ENCODE measurements at places on chromosomes 5 and 9.

DNA sequence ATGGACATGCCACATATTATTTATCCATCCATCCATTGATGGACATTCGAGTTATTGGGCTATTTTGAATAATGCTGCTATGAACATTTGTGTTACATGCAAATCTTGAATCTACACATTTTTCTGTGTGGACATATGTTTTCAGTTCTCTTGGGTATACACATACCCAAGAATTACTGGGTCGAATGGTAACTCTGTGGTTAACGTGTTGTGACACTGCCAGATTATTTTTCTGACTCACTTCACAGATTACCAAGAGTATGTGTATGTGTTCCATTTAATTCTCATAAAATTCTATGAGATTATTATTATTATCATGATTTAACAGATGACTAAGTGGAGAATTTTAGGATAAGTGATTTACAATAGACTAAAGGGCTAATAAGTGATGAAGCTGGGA is 26.7 kb downstream of the CYFIP2 start:
- DNase-seq: no peak

DNA sequence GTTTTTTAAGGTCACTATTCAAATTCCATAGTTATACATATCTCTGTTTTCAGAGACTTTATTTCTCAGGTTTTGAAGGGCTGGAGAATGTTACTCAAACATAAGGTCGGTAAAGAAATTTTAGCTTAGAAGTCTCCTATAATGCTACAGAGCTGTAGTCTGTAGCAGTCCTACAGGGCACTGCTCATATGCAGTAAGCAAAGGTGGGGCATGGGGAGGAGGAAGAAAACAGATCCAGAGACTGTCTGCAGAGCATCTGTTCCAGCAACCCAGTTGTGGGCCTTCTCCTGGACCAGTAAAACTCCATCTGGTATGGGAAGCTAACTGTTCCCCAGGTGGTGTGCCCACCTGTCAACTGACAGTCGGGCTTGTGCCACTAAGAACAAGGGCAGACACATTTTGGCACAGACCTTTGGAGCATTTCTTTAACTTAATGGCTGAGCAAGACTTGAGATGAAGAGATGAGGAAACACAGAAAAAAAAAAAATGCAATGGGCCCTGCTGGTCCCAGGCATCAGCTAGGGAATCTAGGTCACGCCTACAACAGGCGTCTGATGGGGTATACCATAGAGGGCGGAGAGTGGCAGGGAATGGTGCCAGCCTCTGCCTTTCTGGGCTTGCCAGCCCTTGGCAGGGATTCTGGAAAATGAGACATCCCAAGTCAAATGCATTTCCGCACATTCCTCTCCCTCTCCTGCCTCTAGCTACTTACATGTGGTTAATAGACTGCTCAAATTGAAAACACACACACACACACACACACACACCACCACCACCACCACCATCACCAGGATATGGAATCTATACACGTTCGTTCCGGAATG is 218.9 kb downstream of the ARL15 start:
- no peak for DNase-seq

GRCh38 chr5:122408592-122409224 is 96.7 kb downstream of the SNCAIP start:
- no peak for DNase-seq

DNA sequence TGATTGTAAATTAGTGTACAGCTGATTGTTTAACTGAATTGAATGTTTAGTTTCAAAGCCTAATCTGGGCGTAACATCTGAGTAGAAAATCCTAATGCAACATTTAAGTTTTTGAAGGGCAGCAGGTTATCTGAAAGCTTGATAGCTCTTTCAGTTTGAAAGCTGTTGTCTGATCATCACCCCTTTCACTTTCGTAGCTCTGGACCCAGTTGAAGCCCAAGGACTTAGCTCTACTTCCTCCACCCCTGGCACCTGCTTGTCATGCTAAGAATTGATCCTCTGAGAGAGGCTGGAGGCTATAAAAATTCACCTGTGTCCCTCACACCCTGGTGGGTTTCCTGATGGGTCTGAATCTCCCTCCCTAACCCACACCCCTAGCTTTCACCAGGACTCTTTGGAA is 86.0 kb downstream of the ZFAND5 start:
- no peak for DNase-seq

GRCh38 chr5:104273725-104274124 is 711.1 kb upstream of the NUDT12 start:
- no peak for DNase-seq

DNA sequence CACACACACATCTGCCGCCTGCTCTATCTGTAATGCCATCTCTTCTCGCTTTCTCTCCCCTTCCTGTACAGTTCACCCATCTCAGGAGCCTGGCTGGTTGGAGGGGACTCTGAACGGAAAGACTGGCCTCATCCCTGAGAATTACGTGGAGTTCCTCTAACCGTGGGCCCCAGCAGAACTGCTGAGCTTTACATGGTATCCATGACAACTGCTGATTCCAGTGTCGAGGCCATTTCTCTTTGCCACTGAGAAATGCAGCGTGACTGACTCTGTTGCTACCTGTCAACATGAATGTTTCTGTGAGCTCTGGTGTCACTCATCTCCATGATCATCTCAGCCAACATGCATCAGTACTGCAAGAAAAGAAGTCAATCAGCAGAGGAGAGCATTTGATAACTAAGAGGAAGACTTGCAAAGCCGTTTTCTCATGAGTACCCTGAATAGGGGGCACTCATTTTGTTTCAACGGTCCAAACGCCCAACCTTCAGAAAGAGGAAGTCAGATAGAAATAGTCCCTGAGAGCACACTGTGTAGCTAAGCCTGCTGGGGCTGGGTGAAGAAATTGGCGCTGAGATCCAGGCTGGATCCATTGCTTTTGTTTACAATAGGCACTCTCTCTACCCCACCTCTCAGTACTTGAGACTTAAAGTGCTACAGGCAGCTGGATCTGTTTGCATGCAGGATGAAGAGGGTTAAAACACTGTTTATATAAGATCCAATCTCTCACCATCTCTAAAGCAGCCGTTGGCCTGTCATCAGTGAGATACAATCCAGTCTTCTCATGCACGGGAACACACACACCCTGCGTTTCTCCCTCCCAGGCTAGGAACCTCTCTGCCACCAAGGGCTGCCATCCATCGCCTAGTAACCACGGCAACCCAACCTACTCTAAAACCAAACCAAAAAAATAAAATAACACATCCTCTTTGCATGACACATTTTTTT is 180.9 kb downstream of the NR3C1 start:
- peak; percentile 72 for DNase-seq

DNA sequence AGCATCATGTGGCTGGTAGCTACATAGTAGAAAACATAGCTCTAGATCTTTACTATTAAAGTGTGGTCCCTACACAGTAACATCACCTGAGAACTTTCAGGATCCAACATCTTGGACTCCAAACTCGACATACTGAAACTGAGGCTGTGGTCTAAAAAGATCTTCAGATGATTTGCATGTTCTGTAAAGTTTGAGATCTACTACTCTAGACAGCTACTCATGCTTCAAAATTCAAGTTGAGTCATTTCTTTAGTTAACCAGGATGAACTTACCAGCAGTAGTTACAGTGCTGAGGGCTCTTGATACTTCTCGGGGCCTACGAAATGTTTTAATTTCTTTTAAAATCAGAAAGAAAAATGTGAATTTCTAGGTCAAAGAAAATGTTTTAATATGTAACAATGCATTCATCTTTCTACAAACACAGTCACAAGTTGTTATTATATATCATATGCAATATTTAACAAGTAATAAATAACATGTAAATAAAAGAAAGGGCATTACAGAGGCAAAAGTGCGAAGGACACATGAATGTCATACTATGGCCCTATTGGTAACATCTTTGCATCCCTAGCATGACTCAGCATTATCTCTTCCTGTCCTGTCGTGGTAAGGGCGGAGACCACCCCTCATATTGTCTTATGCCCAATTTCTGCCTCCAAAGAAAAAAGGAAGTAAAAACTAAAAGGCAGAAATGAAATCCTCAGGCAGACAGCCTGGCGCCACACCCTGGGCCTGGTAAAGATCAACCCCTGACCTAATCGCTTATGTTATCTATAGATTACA is 563.9 kb upstream of the TLE4 start:
- no peak for DNase-seq

DNA sequence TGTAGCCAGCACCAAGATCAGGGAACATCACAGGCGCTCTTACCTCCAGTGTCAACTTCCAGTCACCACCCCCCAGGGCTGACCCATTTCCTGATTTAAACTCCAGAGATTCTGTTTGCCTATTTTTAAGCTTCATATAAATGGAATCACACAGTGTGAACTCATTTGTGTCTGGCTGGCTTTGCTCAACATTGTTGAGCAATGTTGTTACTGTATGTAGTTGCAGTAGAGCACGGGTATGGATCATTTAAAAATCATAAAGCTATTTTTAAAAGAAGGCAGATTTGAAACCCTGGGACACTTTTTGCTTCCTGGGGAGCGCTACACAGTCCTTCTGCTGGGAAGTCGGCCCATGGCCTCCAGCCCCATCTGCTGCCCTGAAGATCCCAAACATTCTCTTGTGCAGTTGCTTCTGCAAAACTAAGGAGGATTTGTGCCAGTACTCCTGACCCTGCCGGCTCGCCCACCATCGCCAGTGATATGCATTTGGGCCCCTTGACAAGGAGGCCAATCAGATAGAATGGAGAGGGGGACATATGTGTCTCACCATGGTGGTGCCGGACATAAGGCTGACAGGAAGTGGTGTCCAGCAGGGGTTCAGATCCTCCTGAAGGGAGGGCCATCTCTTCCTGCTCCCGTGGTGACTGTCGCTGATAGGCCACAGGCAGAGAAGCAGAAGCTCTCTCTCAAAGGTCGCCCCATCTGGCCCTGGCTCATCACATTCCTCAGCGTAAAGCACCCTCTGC is 13.3 kb downstream of the DCANP1 start:
- no peak for DNase-seq

GRCh38 chr5:2917524-2917923 is 166.0 kb upstream of the IRX2 start:
- DNase-seq: no peak

DNA sequence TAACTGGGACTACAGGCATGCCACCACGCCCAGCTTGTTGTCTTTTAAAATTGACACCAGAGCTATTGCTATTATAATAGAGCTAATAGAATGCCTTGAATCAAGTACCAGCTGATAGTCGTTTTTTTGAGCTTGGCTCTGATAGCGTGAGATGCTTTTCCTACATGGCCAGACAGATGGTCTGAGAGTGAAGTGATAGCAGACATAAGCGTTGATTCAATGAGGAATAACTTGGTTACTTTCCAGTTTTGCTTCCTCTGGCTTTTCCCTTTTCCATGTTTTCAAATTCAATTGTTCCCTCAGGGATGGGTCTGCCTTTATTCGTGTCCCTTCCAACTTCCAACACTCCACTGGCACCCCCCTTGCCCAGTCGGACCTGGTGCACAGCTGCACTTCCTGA is 15.4 kb downstream of the AGXT2 start:
- DNase-seq: no peak

- no peak for DNase-seq
Observed at GRCh38 chr9:89896806-89897340, 292.1 kb downstream of the GADD45G start.

- no peak for DNase-seq
Observed at GRCh38 chr5:77066823-77067442, 20.2 kb downstream of the ZBED3 start.

DNA sequence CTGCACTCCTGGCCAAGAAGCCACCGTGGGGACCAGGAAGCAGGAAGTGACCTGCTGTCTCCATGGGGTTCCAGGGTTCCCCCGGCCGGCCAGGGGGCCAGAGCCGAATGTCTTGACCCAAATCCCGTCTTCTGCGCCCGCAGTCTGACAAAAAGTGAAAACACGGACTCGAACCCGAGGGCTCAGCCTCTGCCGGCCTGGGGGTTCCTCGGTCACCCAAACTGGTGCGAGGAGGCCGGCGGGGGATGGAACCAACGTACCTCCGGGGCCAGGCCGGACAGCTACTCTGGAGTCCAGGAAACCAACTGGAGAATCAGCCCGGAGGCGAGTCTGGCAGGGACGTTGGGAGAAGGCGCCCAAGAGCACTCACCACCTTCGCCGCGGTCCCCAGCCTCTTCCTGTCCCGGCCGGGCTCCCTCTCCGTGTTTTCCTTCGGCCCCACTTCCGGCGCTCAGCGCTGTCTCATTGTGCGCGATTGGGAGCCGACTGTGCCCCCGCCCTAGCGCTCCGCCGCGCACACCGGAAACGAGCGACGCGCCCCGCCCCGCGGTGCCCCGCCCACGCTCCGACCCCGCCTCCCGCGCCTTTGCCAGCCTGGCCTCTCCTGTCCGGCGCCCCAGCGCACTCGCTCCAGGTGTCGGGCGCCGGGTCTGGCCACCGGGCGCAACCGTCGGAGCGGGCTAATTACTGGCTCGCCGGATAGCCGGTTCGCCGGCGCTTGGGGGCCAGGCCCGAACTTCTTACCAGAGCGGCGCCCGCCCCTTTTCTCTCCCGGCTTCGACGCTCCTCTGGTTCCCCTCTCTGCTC is at the start of gene TUT7:
Gene TUT7 (minus strand): TSS at position 400 of the 807 bp plus-strand sequence. CDS start 1,211 bp downstream, outside the sequence.
- peak; percentile 78 for DNase-seq

GRCh38 chr9:127578952-127579853 is 32.9 kb upstream of the STXBP1 start:
- no peak for DNase-seq

DNA sequence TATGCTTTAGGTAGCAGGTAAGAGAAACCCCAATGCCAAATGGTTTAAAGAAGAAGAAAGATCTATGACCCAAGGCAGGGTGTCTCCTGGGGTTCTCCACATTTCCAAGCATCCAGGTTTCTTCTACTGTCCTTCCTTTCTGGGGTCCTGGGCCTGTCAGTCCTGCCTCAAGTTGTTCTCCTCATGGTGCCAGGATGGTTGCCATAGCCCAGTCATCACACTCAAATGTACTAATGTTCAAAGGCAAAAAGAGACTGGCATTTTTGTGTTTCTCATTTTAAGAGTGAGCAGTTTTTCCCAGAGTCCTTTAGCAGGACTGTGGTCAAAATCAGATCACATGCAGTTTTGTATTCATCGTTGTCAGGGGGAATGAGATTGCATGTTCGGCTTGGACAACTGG is 59.9 kb upstream of the BOD1 start:
- DNase-seq: no peak

DNA sequence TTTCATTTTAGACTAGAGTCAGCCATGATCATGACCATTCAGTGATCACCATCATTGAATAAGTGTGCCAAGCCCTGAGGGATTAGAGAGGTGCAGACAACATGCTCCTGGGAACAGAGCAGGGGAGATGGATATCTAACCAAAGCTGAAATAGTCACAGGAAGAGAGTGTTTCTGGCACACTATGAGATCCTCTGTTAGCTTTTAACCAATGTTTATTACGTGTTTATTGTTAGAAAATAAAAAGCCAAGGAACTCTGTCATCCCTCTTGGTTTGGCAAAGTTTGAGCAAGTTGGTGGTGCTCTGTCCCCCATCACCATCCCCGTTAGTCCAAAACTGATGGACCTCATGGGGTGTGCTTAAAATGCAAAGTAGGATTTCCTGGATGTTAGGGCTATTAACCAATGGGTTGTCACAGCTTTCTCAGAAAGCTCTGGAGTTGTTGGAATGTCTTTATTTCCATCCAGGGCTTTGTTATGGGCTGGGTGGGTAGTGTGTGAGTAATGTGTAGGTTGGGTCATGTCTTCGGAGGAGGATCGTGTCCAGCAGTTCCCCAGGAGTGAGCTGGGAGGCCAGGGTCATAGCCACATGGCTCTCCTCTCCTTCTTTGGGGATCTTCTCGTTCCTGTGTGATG is 34.9 kb downstream of the SLC28A3 start:
- no peak for DNase-seq
